NCI-H1048 (cell line): ENCODE measurements at places on chromosomes 4 and X.

DNA sequence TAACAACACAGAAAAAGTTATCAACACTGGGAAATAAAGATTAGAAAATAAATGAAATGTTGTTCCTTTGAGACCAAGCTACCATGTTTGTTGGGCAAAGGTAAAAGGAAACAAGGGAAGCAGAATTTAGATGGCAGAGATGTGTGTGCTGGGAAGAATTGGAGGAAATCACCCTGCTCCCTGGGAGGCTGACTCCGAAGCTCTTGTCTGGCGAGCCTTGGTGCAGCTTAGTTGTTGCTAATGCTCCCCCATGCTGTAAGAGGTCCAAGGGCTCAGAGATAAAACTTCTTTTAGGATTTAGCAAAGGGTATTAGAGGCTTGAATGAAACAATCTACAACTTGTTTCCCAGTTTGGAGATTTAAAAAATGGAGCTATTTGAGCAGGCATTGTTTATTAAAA is 123.8 kb upstream of the DDIT4L start:
- no peak for DNase-seq

- DNase-seq: no peak
Observed at GRCh38 chr4:73828956-73829355, 7.5 kb upstream of the CXCL6 start.

- no peak for DNase-seq
Observed at GRCh38 chrX:154724993-154725756, 25.7 kb downstream of the GAB3 start.

GRCh38 chrX:84336646-84337045 is 148.6 kb upstream of the RPS6KA6 start:
- DNase-seq: no peak

GRCh38 chrX:47648376-47648775 is 2.0 kb downstream of the ELK1 start:
- DNase-seq: no peak

DNA sequence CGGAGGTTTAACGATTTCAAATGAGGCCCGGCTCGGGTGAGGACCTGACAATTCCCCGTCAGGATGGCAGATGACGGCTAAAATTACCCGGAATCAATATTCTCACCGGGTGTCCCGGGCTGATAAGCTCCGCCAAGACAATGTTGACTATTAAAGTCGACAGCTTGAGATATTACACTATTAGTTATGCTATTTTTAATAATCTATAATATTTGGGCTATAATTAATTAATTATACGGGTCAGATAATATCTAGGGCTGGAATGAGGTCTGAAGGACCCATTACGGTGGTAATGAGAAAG is 9.4 kb upstream of the NKX1-1 start:
- DNase-seq: no peak

DNA sequence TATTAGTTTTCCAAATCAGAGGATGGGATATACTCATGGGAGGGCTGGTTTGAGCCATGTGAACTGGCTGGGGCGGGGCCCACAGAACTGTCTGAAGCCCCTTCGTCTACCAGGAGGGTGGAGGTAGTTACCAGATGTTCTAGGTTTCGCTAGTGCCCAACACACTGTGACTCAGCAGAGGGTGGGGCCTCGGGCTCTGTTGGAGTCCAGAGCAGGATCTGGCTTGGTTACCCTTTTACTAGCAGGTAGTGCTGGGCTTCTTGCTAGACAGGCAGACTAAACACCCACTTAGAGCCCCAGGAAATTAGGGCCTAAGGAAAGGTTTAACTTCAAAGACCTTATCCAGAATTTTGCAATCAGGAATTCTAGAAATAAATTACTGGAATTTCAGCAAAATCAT is 56.2 kb upstream of the CHRDL1 start:
- DNase-seq: no peak

DNA sequence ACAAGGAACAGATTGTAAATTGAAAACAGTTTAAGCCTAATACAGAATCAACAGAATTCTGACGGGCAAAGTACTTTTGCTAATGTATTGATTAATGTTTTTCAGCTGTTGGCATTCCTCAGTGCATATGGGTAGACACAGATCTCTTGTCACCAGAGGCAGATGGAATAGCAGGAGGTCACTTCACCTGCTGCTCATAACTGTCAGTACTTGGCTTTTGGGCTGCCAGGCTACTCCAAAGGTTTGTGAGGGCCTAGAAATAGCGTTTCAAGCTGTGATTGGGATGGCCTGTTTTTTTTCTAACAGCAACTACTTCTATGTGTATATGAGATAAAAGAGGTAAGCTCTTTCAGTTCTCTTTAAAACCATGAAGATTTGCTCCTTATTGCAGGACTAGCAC is 307.5 kb upstream of the ANXA10 start:
- DNase-seq: no peak

DNA sequence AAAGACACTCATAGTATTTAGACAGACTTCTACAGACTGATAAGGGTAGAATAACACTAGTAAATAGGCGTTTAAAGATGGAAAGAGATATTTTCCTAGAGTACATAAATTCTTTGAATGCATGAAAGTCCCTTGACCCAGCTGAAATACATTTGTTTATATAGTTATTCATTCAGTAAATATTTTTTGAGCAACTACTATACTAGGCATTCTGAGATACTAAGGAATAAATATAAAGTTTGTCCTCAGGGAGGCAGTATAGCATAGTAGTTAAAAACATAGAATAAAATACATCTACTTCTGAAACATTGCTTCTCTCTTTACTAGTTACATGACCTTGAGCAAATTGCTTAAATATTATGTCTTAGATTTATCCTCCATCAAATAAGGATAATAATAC is 27.4 kb downstream of the HMGN5 start:
- DNase-seq: no peak

- no peak for DNase-seq
Observed at GRCh38 chr4:148405161-148405893, 36.9 kb downstream of the NR3C2 start.

GRCh38 chrX:108438110-108438623 is at the start of gene COL4A6:
COL4A6 (minus strand) TSS chrX:108438422; CDS start chrX:108438196, 226 bp downstream.
- DNase-seq: no peak

DNA sequence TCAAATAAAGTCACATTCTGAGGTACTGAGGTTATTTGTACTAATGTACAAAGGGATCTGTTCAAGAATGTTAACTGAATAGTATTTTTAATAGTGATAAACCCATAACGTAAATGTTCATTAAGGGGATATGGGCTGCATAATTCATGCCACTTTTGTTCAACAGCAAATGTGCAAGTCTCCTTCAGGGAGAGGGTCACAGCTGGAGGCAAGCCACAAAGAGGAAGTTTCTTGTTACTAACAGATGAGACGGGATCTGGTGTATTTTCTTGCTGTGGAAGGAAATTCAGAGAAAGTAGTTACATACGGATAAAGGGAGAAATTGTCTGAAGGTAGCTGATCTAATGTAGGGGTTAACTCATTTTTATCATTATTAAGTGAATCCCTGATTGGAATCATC is 10.0 kb downstream of the ZFP42 start:
- no peak for DNase-seq

- no peak for DNase-seq
Observed at GRCh38 chr4:18421519-18421918, 400.0 kb upstream of the LCORL start.

GRCh38 chrX:153649178-153649914 is 2.3 kb downstream of the DUSP9 start:
- DNase-seq: no peak

- DNase-seq: no peak
Observed at GRCh38 chr4:142098900-142099545, 462.6 kb downstream of the IL15 start.

DNA sequence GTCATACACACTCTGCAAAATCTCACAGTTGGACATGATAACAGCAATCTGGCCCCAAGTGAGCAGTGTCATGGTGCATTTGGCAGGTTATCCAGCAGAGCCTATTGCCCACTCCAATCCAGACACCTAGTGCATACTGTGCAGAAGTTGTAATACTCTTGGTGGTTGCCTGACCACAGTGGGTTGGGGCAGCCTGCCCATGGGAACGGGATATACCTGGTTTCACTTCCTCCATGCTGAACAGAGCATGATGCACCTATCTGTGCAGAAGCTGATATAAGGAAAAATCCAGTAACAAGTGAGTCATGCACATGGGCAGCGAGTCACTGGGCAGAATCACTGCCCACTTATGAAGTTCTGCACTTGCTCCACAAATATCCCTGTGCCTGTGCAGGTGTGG is 105.3 kb upstream of the IGSF1 start:
- no peak for DNase-seq

DNA sequence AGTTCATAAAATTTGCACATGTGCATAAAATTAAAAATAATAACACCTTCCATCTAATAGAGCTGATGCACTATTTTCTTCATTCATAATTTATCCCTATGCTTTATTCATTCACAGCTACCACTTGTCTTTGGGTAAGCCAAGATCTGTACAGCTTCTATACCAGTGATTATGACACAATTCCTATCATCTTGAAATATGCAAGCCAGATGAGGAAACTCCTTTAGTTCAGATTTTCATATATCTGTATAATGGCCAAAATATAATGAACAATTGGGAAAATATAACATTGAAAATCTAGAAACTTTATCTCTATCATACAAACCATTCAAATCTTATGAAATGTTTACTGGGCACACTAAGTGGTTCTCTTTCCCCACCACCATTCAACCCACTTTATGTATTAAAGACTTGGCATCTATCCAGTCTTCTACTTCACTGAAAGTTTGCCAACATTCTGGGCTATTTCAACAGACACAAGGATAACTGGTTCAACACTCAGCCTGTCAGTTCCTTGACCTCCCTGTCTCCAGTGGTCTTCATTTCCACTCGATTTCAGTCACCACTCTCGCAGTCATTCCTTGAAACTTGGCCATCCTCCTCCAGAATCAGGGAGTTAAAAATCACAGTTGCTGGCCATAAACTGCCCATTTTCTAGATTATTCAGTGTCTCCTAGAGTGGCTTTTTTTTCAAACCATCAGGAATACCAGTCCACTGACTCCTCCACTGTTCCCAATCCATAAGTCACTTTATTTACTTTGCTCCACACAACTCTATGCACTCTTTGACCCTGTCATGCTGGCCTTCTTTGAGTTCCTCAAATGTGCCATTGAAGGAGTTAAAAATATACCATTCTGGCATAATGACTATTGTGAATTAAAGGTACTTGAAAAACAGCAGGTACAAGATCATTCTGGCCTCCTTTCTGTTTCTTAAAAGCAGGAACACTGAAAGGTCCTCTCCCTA is 85.5 kb downstream of the CAMK2D start:
- DNase-seq: no peak

DNA sequence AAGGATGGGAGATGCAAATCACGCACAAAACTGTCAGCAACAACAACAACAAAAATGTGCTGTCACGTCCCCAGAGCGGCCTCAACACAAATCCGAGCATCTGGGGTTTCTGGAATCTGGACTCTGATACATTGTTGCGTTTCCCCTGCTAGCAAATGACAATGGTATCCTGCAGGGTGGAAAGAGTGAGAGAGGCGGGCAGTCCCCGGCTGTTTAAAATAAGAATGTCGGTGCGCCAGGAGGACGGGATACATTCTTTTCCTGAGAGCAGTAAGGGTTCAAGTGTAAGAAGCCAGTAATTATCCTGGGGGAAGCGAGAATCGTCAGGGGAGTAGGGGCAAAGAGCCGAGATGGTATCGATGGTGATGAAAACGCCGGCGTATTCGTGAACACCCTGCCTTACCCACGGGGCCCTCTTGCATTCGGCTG is 310.2 kb downstream of the ASMT start:
- no peak for DNase-seq

DNA sequence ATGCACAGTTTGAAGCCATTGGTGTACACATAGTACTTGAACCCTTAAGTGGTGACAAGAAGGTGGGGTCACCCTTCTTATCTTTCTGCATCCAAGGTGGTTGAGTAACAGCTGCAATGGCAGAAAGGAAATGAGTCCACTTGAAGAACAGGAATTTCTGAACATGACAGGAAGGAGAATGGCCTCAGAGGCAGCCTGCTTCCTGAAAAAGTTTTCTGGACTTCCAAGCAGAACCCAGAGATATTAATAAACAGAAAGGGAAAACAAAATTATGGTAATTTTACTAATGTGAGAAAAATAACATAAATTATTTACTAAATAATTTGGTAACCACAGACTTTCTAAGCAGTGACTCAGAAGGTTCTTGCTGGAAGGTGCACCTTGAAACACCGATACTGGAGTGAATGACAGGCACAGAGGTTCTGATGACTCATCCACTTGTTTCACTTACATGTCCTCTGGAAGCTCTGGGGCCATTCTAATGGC is 119.9 kb upstream of the HS3ST1 start:
- DNase-seq: no peak

GRCh38 chr4:114137984-114138383 is 158.5 kb upstream of the ARSJ start:
- no peak for DNase-seq

DNA sequence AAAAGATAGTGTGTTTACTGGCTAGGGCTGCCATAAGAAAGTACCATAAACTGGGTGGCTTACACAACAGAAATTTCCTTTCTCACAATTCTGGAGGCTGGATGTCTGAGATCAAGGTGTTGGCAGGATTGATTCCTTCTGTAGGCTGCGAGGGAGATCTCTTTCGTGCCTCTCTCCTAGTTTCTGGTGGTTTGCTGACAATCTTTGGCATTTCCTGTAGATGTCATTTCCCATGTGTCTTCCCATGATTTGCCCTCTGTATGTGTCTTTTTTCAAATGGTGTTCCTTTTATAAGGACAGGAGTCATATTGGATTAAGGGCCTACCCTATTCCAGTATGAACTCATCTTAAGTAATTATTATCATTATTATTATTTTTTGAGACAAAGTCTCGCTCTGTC is 27.9 kb upstream of the LCORL start:
- DNase-seq: no peak

DNA sequence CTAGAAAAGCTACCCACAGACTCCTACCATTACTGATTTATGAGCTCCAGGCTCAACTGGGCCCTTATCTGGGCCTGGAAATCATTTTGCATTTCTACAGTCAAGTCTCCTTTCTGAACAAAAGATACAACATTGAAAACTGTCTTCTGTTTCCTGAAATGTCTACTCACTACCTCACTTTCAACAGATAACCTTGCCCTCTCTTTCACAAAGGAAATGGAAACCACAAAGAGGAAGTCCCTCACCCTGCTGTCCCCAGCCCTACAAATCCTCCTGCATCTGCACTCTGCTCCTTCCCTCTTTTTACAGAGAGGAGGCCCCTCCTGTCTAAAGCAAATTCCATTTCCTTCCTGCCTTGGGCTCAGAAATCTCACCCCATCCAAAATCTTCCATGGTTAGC is 24.8 kb upstream of the CYBB start:
- no peak for DNase-seq

- DNase-seq: no peak
Observed at GRCh38 chrX:149829751-149830191, 48.0 kb downstream of the MAGEA9 start.

DNA sequence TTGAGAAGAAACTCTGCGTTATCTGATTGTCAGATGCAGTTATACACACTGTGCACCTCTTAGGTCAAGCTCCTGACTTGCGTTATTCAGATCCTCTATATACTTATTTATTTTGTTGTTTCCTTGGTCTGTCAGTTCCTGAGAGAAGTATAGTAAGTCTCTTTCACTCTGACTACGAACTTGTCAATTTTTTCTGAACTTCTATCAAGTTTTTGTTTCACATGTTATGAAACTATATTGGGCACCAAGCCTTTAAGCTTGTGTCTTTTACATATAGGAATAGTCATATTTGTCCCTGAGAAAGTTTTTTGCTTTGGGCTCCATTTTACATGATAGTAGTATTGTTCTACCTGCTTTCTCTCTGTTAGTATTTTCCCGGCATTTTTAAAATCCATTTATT is 31.7 kb downstream of the ZNF275 start:
- DNase-seq: no peak

GRCh38 chr4:53688186-53688790 is 97.0 kb upstream of the LNX1 start:
- no peak for DNase-seq

- DNase-seq: no peak
Observed at GRCh38 chrX:116236666-116237065, 66.1 kb downstream of the AGTR2 start.
